ENCODE measurements at places on chromosomes 6 and 20.
A peak's percentile ranks its signal among the peaks of the same experiment; 100 is the strongest.

DNA sequence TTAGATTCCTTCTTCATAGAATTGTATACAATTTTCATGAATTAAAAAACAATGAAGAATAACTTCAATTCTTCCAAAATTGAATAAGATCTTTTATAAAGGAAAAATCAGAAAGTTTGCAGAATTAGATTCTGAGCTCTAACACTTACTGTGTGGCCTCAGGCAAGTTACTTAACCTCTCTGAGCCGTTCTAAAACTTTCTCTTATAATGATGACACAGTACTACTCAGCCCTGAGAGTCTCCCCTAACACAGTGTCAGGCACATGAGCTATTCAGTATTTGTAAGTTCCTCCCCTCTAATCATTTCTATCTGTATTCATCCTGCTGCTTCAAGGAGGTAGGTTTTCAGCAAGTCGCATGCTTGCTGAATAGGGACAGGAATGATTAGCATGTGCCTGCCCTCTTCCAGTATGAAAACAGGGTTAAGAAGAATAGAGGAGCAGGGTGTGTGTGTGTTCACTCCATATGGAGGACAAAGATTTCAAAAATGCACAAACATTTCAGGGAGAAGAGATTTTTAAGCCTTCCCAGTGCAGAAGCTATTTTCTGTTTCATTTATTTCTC, 11.4 kb downstream of the ID4 start:
- no peak for DNase-seq

DNA sequence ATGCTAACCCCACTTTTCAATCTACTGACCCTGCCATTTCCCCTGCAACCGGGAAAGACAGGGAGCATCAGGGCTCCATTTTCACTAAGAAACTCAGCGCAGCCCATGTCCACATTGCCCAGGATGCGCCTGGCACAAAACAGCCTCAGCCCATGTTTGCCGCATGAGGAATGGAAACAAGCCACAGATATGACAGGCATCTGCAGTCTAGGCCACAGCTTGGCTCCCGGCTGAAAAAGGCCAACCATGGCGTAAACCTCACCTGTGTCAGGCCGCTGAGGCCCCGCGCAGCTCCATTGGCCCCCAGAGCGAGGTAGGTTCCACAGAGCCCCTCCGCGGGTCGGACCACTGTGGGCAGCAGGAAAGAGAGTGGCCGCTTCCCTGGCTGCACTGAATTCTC, 21.7 kb downstream of the GGT7 start:
- DNase-seq = no peak

DNA sequence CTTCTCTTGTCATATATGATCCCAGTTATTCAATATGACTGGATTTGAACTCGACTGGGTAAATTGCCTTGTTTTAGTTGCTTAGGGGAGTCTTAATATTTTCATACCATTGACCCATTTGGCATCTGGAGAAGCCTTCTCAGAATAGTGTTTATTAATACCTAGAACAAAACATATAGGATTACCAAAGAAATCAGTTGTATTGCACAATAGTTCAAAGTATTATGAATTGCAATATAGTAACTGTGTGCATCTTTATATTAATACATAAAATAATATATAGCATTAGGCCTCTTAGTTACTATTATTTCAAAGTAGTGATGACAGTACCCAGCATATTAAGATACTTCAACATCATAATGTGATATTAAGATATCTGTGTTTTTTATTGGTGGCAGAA, 177.8 kb downstream of the PLCB4 start:
- no peak for DNase-seq

DNA sequence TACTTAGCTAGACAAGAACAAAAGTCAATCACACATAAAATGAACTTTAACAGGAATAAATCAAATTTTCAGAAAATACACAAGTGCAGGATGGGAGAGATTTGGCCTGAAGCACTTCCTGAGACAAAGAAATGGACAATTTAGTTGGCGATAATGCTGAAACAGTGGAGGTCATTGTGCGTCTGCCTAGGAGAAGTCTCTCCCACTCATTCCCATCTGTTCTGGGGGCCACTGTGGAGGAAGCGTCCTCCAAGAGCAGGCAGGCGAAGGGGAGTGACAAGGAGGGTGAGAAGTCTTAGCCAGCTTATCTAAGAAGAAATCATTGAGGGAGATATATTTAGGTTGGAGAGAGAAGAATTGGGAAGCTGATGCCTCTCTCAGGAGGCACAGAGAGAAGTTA, 10.2 kb upstream of the TMEM242 start:
- no peak for DNase-seq

- peak; percentile 34 for DNase-seq
These were observed 50.5 kb upstream of the GCM1 start for GRCh38 chr6:53199156-53199555.

DNA sequence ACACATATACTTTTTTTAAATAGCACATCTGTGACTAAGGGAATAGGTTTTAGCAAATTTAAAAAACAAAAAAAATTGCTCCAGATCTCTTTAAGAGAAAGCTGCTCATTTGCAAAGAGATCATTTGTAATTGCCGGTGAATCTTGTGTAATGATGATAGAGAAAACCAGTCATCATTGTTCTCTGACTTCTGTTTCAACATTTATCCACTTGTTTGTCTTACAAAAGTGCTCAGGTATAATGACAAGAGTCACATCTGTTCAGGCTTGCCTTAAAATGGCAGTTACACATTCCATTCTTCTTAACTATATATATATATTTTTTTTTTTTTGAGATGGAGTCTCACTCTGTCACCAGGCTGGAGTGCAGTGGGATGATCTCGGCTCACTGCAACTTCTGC, 165.2 kb downstream of the AIG1 start:
- no peak for DNase-seq

- DNase-seq = no peak
These were observed 20.6 kb downstream of the SLC17A9 start for GRCh38 chr20:62972845-62973745.

GRCh38 chr6:129661536-129662405, 48.2 kb downstream of the ARHGAP18 start:
- DNase-seq = no peak

DNA sequence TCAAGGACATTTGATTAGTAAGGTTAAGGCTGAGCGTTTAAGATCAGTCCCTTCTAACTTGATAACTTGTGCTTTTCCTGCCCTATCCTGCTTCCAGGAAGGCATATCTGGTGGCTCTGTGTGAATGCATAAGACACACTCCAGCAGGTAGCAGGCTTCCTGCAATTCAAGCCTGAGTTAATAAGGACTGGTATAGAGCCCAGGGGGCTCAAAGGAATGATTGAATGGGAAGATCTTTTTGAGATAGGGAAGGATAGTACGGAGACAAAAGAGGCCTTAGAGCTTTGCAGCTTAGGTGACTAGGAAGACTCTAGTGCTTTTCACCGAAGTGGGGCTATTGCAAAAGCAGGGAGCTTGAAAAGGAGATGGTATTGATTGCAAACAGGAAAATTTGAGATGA, 307.1 kb downstream of the GRIK2 start:
- no peak for DNase-seq

DNA sequence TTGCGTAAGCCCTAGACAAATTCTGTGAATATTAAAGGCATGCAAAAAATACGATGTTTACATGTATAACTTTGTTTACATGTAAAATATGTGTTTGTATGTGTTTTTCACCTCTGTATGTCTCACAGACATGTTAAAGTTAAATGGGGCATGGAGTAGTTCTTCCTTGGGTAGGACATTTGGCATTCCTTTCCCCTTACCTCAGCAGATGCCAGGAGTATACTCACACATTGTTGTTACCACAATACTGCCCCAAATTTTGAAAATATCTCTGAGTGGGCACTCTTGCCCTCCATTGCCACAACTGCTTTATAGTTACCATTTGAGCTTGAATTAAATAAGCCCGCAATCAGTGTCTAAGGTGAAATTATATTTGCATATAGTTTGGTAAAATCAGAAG, 147.5 kb downstream of the MYO6 start:
- no peak for DNase-seq

GRCh38 chr6:98877250-98877649, 42.9 kb downstream of the POU3F2 start:
- DNase-seq = no peak

- DNase-seq = peak; percentile 39
These were observed 101.5 kb downstream of the LAMP5 start for GRCh38 chr20:9615766-9616454.
